ENCODE measurements at places on chromosomes 1 and 21.

DNA sequence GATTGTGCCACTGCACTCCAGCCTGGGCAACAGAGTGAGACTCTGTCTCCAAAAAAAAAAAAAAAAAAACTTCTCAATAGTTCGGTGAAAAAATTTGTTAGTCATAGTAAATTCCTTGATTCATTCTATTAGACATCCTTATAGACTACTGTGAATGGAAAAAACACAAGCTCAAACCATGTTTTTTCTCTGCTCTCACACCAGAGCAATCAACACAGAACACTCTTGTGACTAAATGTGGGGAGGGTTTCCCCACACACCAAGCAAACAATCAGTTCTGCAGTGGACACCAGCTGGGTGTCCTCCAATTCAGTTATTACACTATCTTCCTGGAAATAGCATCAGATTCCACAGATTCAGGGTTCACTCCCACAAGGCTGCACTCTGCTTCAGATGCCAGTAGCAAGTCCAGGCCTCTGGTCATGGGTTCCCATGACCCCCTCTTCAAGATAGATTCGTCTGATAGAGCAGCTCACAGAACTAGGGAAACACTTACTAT, 69.1 kb upstream of the TEKT2 start:
- no peak for DNase-seq

- no peak for DNase-seq
These were observed 13.9 kb downstream of the DMAP1 start for GRCh38 chr1:44227211-44227610.

- no peak for DNase-seq
These were observed 1.9 kb downstream of the PABPC4 start for GRCh38 chr1:39574646-39575045.

- DNase-seq, result no peak
These were observed 34.4 kb downstream of the KIAA0040 start for GRCh38 chr1:175158170-175158591.

GRCh38 chr1:213513006-213513405, 462.0 kb downstream of the RPS6KC1 start:
- DNase-seq, result no peak

- DNase-seq, result no peak
These were observed 5.2 kb upstream of the NGF start for GRCh38 chr1:115343200-115343737.

GRCh38 chr1:6982860-6983259, 197.6 kb downstream of the CAMTA1 start:
- DNase-seq, result no peak

- DNase-seq, result no peak
These were observed 14.2 kb upstream of the MCOLN3 start for GRCh38 chr1:85062425-85063026.

DNA sequence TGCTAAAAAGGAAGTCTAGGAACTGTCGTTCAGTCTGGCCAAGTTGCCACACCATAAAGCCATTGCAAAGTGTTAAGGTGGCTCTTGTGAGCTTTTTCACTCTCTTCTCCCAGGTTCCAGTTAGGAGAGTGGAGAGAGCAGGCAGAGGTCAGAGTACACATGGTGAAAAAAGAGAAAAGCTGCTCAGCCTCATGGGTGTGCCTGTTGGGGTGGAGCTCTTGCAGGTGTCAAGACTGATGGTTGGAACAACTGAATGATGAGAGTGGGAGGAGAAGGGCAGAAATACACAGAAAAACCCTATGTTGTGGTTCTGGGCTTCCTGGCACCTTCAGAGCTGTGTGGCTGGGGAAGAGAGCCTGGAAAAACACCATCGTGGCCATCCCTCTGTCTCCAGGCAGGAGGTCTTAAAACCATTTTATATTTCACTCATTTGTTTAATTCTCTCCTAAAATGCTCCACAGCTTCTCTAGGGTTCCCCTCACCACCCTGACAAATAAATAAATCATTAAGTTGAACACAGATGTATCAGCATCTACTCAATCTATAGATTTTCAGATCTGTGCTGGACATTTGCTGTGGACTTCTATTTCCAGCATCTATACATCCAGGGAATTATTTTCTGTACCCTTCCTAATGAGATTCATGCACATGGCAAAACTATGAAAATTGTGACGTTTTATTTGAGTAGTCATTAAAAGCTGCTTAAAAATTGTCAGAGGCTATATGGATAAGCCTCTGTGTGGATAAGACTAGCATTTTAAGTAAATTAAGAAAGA, 17.5 kb downstream of the UBASH3A start:
- DNase-seq, result no peak

DNA sequence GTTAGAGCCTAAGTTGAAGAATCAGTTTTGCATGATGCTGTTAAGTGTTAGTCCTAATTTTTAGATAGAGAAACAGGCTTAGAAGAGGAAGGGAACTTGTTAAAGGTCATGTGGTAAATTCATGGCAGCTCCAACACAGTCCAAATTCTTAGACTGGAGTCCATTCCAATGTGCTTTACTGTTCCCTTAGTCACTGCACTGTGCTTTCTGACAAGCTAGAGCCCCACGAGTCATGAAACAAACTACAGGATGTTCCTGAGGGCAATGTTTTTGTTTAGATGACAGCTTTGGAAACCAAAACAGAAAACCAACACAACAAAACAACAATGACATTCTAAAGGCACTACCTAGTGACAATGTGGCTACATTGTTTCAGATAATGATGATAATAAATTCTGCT, 23.1 kb upstream of the RGS4 start:
- no peak for DNase-seq

Measured in smooth muscle cell of the brain vasculature (primary cell).